RCC 7860 (cell line): ENCODE measurements at places on chromosomes 5 and 9.

- no peak for DNase-seq
Measured at GRCh38 chr5:91160714-91161285, 222.3 kb downstream of the ARRDC3 start.

DNA sequence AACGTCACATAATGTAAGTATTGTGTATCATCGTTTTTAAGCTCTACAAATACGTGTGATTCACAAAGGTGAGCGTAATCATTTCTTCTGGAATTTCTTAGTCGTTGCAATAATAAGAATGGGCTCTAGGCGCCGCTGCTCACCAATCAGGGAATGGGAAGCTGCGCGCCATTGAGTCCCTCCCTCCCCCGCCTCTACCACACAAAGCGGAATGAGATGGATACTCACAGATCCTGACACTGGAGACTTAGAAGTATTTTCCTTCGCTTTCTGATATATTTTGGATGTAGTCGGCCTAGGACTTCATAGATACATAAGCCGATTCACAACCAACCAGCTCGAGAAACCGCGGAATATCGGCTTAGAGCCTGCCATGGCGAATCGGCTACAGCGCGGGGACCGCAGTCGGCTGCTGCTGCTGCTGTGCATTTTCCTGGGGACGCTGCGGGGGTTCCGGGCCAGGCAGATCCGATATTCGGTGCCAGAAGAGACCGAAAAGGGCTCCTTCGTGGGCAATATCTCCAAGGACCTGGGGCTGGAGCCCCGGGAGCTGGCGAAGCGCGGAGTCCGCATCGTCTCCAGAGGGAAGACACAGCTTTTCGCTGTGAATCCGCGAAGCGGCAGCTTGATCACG, at the start of gene PCDHGA11:
TSS of gene PCDHGA11 (plus strand) at position 197 of the 634 bp plus-strand sequence. CDS start at position 374, 177 bp downstream.
- DNase-seq, result no peak

GRCh38 chr9:14186096-14186495, 127.8 kb downstream of the NFIB start:
- DNase-seq, result no peak

DNA sequence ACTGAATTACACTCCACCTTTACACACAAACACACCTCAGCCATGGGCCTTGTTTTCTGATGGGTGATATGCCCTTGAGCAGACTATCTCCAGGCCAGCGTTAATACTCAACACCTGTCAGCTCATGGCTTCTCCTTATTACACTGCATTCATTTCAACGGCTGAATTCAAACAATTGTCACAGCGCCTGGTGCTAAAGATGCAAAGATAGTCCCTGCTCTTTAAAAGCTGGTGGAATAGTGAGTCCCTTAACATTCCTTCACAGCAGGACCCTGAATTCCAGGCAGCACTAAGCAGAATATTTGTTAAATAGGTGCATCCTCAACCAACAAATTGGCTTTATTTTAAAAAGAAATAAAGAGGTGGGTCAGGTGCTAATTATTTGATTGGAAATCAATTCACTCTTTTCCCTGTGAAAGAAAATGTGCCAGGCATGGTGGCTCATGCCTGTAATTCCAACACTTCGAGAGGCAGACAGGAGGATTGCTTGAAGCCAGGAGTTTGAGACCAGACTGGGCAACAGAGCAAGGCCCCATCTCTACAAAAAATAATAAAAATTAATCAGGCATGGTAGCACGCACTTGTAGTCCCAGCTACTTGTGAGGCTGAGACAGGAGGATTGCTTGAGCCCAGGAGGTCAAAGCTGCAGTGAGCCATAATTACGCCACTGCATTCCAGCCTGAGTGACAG, 155.7 kb upstream of the EFNA5 start:
- no peak for DNase-seq

GRCh38 chr9:105318729-105319191, 74.3 kb downstream of the SLC44A1 start:
- no peak for DNase-seq

DNA sequence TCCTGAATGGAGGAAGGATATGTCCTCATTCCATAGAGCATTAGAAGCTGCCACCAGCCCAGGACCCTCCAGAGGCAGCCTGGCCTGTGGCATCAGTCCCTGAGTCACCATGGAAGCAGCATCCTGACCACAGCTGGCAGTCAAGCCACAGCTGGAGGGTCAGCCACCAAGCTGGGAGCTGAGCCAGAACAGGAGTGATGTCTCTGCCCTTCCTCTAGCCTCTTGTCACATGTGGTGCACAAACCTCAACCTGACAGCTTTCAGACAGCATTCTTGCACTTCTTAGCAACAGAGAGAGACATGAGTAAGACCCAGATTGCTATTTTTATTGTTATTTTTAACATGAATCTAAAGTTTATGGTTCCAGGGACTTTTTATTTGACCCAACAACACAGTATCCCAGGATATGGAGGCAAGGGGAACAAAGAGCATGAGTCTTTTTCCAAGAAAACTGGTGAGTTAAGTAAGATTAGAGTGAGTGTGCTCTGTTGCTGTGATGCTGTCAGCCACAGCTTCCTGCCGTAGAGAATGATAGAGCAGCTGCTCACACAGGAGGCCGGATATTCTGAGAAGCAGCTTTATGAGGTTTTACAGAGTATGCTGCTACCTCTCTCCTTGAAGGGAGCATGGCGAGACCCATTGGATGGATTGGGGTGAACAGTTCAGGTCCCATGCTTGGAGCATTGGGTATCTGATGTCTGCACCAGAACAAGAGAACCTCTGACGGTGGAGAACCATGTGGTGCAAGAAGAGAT, 13.0 kb upstream of the CYFIP2 start:
- peak; percentile 9 for DNase-seq

DNA sequence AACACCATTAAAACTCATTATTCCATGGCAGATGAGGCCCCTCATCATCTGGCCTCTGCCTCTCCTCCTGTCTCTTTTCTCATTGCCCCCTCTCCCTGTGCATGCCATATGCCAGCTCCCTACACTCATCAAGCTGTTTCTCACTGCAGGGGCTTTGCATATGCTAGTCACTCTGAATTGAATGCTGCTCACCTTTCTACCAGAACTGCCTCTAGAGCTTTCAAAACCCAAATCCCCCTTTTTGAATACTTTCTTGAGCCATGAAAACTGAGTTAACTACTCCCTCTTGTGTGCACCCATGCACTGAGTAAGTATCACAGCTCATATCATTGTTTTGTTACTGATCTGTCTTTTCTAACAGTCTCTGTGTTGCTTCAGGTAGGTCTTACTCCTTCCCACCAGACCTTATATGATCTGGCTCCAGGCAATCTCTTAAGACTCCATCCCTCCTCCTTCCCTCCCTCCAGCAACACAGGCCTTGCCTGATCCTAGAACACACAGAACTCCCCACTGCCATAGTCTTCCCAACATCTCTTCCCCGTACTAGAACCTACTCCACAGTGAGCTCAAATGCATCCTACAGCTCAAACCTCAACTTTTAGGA, 60.5 kb downstream of the ASTN2 start:
- no peak for DNase-seq

GRCh38 chr5:138650196-138650595, 75.0 kb upstream of the HSPA9 start:
- DNase-seq, result no peak
